ENCODE measurements at places on chromosomes 12 and 14.

- peak; percentile 47 for DNase-seq
Observed at GRCh38 chr14:85444635-85445034, 85.3 kb upstream of the FLRT2 start.

DNA sequence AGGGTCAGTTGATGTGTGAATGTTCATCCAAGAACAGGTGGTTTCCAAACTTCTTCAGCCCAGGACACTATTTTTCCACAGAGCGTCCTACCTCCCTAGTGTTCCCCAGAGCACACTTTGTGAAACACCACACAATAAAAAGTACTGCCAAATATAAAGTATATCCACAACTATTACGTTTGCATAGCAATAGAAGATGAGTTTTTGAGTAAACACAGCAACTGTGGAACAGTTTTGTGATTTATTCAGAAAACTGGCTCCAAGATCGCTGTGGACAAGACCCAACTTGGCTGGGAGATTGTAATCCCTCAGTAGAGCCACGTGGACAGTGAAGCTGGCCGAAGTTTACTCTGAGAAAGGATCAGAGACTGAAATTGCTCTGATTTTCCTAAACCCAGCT lies 14.5 kb upstream of the MAP1LC3B2 start:
- DNase-seq = no peak

- no peak for DNase-seq
Observed at GRCh38 chr14:77890873-77891272, 91.0 kb downstream of the ADCK1 start.

DNA sequence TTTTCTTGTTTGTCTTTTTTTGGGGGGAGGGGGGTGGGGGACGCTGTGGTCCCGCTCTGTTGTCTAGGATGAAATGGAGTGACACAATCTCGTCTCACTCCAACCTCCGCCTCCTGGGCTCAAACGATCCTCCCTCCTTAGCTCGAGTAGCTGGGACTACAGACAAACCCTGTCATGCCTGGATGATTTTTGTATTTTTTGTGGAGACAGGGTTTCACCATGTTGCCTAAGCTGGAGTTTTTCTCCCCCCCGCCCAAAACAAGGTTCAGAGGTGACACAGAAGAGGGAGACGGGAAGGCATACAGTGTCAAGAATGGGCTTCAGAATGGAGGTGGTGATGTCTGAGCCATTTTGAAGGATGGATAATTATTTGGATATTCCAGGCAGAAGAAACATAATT lies 116.9 kb upstream of the ATF1 start:
- DNase-seq = no peak

DNA sequence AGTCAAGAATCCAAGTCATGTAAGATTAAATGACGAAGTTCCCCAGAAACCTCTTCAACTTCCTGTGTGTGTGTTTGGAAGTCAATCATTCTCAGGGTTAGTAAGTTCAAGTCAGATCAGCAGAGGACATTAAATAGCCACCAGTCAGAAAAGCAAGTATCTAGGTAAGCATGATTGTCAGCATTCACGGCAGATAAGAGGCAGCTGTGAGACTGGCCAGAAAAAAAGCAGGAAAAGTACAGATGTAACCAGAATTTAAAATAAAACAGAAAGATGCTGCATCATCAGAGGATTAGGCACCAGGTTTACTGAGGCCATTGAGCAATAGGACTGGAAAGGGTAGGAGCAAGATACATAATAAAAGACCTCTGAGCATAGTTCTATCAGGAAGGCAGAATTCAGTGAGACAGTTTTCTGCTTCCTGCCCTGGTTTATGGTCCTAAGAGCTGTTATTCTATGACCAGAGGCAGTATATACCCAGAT lies 606.9 kb downstream of the FSCB start:
- no peak for DNase-seq

DNA sequence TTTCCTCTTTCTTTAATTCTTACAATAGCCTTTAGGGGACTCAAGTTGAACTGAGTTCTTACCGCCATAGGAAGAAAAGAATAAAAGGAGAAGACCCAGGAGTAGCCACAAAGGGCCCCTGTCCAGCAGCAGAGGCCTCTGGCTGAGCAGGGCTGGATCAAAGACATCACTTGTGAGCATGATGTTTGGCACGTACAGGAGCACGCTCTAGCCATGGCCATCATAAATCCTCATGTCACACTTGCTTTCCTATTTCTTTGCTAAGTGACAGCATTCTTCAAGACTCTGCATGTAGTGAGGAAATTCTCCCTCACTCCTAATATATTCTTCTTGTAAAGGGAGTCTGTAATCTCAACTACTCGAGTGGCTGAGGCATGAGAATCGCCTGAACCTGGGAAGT lies 15.7 kb downstream of the CLEC4C start:
- DNase-seq = peak; percentile 5

DNA sequence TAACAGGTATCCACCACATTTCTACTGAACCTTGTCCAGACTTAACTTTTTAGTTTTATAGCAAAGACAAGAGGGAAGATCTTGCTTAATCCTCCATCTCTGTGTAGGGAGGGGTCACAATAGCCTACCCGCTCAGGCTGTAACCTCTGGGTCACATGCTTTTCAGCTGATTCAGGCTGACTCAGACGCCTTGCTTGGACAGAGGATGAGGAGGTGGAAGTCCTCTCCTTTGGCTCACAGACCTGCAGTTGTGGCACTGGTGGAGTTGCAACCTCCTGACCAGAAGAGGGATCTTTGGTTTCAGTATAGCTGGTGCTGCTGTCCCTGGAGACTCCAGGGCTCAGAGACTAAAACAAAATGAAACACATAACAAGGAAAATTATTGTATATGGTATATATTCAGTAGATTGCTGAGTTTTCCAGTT lies 16.2 kb downstream of the ACIN1 start:
- peak; percentile 86 for DNase-seq

GRCh38 chr12:106269150-106269771 lies 21.4 kb upstream of the CKAP4 start:
- no peak for DNase-seq

- no peak for DNase-seq
Observed at GRCh38 chr12:45675534-45675933, 54.0 kb upstream of the ARID2 start.

DNA sequence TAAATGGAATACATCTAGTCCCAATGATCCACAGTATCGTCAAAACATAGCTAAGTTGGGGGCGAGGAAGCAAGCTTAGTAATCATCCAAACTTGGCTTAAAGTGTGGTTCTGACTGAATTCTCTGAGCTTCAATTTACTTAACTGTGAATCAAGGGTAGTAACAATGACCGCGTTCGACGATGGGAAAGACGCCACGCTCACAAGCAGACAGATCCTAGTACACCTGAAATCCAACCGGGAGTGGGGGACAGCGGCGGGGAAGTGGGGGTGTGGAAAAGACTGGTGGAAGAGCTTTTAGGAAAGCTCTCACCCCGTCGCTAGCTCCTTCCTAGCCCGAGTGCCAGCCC lies 433 bp downstream of the COX16 start:
- no peak for DNase-seq

GRCh38 chr12:6266971-6267721 lies 43.3 kb upstream of the PLEKHG6 start:
- DNase-seq = peak; percentile 53

- DNase-seq = no peak
Observed at GRCh38 chr14:51924600-51924999, 64.2 kb downstream of the GNG2 start.

GRCh38 chr14:54881235-54881760 lies 21.3 kb downstream of the GCH1 start:
- DNase-seq = peak; percentile 56

- no peak for DNase-seq
Observed at GRCh38 chr14:26233118-26233517, 364.7 kb downstream of the NOVA1 start.

- no peak for DNase-seq
Observed at GRCh38 chr14:75833326-75834020, 148.3 kb downstream of the TGFB3 start.

DNA sequence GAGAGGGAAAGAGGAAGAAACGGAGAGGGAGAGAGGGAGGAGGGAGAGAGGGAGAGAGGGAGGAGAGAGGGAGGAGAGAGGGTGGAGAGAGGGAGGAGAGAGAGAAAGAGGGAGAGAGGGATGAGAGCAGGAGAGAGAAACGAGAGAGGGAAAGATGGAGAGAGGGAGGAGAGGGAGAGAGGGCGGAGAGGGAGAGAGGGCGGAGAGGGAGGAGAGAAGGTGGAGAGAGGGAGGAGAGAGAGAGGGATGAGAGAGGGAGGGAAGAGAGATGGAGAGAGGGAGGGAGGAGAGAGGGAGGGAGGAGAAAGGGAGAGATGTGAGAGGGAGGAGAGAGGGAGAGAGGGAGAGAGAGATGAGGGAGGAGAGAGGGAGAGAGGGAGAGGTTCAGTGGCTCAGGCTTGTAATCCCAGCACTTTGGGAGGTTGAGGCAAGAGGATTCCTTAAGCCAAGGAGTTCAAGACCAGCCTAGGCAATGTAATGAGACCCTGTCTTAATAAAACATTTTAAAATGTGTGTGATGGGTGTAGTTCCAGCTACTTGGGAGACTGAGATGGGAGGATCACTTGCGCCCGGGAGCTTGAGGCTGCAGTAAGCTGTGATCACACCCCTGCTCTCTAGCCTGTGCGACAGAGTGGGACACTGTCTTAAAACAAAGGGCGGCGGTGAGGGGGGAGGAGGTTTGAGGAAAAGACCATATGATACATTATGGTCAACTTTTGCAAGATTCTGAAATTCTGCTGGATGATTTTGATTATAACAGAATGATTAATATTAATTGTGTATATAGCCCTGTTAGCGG lies 21.3 kb upstream of the SNRPF start:
- no peak for DNase-seq

GRCh38 chr14:74917178-74917543 lies 5.9 kb downstream of the RPS6KL1 start:
- no peak for DNase-seq

DNA sequence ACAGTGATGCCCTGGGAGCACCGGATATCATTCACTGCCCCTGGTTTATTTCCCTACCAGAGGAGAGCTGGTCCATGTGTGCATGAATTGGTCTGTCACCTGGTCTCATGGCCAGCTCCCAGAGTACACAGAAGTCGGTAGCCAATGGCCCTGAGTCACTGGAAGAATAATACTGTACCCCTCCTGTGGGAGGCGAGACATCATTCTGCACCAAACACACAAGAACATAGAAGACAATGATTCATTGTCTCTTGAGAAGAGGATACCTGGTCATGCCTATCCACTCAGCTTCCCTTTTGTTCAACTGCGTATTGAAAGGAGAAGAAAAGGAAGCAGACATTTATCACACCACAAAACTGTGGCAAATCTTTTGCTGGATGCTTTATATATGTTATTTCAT lies 216.2 kb downstream of the DPF3 start:
- no peak for DNase-seq

DNA sequence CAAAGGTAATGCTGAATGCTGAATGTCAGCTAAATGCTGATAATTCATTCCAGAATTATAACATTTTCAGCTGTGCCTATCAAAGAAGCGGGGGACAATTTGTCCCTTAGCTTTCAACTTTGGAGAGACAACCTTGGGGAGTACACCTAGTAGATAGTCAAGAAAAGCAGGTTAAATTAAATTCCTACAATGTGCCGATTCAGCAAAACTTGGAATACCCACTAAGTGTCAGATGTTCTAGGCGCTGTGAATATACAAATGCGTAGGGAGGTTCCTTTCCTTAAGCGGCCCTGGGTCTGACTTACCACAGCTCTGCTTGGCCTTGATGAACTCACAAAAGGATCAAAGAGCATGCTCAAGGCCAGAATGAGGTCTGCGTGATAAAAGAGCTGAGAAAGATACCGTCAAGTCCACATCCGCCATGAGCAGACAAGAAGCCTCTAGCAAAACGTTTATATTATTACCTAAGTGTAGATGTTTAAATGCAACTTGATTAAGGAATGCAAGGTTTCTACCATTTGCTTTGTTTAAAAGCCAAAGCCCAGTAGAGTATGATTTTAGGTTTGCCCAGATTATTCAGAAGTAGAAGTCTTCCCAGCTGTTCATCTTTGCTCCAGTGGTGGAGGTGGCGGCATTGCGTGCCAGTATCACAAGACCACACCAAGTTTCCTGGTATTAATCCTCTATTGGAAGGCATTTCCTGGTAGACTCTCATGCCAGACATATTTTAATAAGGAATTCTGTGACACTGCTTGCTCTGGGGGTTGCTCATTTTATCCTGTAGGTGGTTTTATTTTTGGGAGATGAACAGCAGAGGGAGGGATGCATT lies 368.6 kb downstream of the DPF3 start:
- DNase-seq = peak; percentile 62

- DNase-seq = peak; percentile 32
Observed at GRCh38 chr12:39272871-39273655, 169.9 kb downstream of the KIF21A start.

GRCh38 chr12:131101703-131102492 lies 148.2 kb downstream of the ADGRD1 start:
- no peak for DNase-seq

DNA sequence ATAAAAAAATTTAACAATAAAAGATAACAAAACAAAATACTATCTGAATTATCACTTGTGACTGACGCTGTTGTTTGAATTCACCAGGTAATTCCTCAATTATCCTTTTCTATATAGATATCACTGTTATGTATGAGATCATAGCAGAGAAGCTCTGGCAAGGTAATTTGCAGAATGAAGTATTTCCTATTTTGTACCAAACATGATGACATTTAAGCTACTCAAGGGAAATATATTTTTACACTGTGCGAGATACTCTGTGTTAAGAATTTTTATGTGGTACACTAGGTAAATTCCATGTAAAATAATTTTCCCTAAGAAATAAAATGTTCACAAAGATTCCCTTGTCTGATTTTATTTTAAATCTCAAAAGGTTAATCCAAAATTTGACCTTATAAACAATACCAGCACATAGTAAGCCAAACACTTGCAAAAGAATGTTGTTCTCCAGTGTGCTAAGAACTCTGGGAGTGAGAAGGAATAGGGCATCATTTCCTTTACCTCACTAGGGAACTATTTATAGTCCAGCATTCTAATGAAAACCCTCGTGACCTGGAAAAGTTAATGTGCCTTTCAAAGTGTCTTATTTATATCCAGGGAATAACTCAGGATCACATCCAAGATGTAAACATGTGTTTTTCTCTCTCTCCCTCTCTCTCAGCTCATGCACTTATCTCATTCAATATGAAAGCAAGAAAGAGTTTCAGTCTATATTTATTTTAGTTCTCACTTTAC lies 115.2 kb upstream of the RAP1B start:
- peak; percentile 72 for DNase-seq

DNA sequence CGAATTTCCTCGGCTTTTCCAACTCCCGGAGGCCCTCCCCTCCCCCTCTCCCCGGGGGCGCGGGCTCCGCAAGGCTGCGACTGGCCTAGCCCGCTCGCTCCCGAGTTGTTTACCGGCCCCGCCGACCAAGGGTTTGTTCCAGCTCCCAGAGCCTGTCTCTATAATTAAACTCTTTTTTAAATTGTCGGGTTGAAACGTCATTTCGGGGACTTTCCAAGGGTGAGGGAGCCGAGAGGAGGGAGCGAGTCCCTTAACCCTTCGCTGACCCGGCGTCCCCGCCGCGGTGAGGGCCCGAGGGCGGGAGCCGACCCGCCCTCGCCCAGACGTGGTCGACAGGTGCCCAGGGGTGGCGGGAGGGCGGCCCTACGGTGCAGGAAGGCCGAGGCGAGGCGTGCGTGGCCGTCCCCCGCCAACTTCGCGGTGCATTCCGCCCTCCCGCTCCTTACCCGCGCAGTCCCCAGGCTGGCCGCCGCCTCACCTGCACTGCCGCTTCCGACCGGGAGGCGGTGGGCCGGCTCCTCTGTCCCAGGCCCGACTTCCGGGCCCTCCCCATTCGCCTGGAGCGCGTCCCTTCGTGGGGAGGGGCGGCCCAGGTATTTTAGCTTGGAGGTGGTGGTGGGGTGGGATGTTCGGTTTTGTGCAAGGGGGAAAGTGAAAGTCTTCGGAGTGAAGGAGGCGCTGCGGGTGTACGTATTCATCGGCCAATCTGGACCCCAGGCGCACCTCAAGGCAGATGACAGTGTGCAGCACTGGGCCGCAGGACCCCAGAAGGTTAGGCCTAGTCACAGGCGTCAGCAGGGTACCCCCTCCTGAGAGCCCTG lies 2.9 kb upstream of the ZFP36L1 start:
- peak; percentile 83 for DNase-seq

All from fibroblast of skin of right biceps (primary cell).